ENCODE measurements at places on chromosomes 7 and 10.

- DNase-seq: no peak
Measured at GRCh38 chr7:41809116-41809515, 106.2 kb upstream of the INHBA start.

GRCh38 chr10:116836902-116837523 lies 12.3 kb upstream of the ENO4 start:
- DNase-seq: no peak

DNA sequence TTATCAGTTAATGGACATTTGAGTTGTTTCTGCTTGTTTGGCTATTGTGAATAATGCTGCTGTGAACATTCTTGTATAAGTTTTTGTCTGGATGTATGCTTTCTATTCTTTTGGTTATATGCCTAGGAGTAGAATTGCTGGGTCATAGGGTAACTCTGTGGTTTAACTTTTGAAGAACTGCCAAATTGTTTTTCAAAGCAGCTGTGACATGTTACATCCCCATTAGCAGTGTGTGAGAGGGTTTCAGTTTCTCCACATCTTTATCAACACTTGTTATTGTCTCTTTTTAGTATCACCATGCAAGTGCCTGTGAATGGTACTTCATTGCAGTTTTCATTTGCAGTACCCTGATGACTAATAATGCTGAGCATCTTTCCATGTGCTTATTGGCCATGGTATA lies 2.1 kb upstream of the NDUFB8 start:
- DNase-seq: no peak

- no peak for DNase-seq
Measured at GRCh38 chr7:129519464-129519863, 17.1 kb downstream of the SMKR1 start.

DNA sequence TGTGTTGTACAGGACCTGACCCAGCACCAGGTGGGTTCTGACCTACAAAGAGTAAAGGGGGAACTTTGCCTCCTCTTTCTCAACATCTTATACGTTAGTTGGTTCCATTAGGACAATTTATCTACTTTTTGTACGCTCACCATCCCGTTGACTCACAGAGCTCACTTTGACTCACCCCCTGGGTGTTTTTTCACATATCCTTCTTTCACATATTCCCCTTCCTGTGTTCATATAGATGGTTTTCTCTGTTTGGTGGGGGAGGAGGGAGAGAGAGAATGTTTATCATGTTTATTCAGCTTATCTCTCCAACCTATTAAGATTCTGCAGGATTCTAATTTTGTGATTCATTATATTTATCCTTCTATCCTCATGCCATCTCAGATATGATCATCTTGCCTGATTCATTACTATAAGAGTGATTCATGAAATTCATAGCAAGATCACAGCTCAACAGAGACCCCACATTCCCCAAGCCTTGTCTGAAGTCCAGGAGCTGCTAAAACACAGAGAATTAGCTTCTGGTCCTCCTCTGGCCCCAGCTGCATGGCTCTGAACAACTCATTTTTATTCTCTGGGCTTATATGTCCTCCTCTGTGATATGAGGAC lies 37.2 kb downstream of the PRSS2 start:
- no peak for DNase-seq

DNA sequence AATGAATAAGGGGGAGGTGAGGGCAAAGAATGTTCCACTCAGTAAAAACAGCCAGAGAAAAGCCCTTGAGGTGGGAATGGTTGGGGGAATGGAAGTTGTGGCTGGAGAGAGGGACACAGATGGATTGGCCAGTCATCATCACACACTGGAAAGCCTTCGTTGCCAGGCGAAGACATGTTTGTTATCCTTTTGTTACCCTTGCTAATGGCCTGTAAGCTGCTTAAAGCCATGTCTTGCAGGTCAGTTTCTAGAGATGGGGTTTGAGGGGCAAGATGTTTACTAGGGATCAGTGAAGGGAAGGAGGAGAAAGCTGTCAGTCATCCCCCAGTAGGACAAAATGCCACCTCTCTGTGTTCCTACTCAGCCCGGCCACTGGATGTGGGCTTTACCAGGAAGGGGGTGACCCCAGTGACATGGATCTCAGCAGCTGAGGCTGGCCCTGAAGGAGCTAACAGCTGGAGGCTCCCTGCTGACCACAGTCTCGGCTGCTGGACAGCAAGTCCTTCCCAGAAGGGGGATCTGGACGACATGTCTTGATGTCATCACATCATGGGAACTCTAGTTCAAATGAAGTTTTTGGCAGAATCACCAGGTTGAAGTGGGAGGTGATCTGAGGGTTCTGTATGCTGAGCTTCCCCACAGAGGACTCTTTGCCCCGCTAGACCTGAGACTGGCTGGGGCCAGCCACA lies 66.2 kb downstream of the TBXAS1 start:
- no peak for DNase-seq

DNA sequence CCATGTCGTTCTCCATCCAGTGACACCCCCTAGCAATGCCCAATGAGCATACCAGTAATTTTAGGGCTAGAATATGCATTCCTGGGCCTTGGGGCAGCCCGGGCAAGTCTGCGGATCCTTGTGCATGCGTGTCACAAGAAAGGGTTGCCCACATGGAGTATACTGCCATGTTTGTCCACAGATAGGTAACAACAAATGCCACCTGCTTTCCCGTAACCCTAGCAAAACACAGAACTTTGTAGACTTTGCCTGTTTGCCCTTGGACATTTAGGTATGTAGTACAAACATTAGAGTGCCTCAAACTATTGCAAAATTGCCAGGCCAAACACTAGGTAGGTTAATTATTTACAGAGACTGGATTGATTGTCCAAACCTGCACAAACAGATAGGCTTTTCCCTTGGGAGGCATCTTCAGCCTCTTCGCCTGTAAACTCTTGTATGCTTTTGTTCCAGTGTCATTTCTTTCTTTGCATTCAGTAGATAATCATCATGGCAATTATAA lies 117.0 kb downstream of the ADCY1 start:
- no peak for DNase-seq

DNA sequence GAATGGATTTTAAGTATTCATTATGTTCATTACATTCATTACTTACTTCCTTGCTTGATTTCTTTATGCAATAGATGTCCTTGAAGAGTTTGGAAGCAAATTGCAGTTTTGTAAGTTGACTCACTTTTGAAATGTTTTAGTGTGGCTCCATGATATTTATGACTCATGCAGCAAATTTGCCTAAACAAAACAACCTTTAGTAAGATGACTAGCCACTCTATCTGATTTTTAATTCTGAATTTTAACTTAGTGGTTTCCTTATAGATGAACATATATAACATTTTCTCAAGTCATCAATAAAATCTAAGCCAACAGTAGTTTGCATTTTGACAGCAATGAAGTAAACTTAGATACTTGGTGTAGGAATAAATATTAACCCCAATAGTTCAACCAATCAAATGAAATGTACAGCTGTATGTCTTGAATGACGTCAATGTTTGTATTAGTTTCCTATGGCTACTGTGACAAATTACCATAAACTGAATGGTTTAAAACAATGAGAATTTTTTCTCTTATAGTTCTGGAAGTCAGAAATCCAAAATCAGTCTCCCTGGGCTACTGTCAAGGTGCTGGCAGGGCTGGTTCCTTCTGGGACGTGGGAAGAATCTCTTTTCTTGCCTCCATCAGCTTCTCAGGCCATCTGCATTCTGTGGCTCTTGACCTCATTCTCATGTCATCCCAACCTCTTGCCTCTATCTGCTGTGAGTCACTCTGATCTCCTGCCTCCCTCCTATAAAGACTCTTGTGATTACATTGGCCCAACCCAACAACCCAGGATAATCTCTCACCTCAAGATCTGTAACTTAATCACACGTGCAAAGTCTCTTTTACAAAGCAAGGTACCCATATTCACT lies 73.4 kb downstream of the AHR start:
- DNase-seq: no peak
